Kidney tubule cell (primary cell): ENCODE measurements at places on chromosomes 1 and 21.

GRCh38 chr1:202860744-202861419 is 28.1 kb downstream of the RABIF start:
- peak; percentile 66 for DNase-seq

GRCh38 chr1:76862447-76862846 is 4.8 kb upstream of the ST6GALNAC5 start:
- peak; percentile 89 for DNase-seq

DNA sequence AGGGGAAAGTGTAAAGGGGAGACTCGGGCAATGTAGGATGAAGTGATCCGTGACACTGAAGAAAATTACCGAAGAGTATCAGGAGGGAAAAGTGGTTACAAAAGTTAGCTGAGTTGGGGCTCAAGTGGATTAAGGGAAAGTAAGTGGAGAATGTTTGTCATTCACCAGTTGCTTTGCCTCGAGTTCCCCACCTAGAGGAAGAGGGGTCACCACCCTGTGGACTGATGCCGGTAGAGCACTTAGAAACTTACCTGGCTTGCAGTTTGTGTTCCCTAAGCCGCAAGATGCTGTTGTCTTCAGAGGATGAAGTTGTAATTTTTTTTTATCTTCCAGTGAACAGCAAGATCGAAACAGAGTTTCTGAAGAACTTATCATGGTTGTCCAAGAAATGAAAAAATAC is 1.0 kb downstream of the PER3 start:
- DNase-seq, result no peak

DNA sequence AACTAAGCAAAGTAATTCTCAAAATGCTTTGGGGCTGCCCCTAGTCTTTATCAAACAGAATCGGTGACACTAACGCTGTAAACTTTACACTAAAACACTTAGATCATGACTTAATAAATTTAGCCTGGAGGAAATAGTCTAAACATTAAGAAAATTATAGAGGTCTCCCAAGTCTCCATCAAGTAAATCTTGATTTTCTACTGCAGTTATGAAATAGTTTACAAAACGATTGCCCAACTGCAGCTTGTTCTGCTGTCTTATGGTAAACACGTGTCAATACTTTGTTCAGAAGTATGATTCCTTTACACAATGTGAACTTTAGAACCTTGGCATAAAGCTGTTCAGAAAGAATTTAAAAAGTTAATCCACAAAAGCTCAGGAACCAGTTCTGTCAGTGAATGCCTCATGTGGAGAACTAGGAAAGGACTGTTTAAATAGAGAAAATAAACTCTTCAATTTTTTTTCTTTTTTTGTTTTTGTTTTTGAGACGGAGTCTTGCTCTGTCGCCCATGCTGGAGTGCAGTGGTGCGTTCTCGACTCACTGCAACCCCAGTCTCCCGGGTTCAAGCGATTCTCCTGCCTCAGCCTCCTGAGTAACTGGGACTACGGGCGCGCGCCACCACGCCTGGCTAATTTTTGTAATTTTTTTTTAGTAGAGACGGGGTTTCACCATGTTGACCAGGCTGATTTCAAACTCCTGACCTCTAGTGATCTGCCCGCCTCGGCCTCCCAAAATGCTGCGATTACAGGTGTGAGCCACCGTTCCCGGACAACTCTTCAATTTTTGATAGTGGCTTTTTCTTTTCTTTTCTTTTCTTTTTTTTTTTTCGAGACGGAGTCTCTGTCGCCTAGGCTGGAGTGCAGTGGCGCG is 1.6 kb downstream of the DDI2 start:
- no peak for DNase-seq

DNA sequence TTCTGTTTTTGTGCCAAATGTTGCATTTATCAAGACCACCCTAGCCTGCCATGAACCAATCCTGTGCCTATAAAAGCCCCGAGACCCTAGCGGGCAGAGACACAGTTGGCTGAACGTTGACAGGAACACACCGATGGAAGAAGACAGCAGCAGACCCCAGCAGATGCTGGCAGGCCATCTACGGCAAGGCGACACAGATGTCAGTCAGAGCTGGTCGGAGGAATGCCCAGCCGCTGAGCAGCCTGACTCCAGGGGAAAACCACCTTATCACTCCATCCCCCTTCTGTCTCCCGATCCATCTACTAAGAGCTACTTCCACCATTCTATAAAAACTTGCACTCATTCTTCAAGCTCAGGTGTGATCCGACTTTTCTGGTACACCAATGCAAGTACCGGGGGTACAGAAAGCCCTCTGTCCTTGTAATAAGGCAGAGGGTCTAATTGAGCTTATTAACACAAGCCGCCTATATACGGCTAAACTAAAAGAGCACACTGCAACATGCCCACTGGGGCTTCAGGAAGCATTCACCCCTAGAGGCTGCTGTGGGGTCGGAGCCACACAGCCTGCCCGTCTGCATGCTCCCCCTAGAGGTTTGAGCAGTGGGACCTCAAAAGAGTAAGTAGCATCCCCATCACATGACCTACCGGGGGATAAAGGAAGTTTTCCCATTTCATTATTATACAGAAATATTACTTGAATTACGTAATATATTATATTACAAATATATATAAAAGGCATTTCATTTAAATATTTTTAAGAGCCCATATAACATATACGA is 1156.3 kb upstream of the B3GALT2 start:
- DNase-seq, result no peak

DNA sequence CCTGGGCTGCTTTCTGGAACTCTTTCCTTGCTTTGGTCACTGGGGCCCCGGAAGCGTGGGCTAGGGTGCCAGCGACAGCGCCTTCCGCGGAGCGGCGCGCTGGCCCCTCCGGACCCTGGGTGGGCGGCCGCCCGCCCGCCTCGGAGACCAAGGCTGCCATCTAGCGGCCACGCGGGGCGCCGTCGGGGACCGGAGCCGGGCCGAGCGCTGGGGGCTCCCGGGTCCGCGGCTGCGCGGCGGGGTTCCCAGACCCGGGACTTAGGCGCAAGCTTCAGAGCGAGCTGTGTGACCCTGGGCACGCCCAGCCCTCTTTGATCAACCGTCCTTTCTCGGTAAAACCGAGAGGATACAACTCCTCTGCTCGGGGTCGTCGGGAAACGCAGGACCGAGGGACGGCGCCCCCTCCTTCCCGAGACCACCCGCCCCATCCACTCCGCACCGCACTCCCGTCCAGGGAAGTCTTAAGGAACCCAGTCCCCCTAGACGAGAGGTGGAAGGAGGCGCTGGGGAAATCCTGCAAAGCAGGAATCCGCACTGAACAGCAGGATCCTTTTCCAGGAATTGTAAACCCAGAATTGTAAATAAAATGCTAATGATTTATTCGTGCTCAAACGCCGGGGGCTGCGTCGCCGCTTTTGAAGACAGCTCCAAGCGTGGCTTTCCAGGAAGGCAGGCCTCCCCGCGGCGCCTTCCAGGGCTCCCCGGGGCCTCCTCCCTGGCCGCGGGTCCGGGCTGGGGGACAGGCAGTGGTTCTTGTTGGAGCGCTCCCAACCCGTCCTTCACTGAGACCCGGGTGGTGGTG is 41.2 kb downstream of the RRAGC start:
- DNase-seq, result no peak

GRCh38 chr1:235278233-235278914 is 49.6 kb downstream of the ARID4B start:
- no peak for DNase-seq

- no peak for DNase-seq
These were observed 15.2 kb downstream of the TNFRSF14 start for GRCh38 chr1:2571348-2571747.

DNA sequence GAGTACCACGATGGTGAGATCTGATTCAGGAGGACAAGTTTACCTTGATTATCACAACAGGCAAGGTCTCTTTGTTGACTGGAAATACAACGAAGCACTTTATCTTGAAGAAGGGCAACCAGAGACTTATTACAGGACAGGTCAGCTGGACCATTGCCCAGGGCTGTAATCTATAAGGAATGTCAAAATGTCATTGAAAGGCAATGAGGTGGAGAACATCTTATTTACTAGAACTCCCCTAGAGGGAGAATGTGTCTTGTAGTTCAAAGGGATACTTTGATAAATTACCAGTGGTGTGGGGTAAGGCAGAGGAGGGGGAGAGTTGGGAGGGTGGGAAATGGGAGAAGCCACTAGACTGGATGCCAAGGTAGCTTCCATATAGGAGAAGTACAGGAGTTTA is 212.3 kb downstream of the NCAM2 start:
- DNase-seq, result peak; percentile 34

- DNase-seq, result peak; percentile 54
These were observed 7.0 kb upstream of the C1orf146 start for GRCh38 chr1:92210701-92211100.

DNA sequence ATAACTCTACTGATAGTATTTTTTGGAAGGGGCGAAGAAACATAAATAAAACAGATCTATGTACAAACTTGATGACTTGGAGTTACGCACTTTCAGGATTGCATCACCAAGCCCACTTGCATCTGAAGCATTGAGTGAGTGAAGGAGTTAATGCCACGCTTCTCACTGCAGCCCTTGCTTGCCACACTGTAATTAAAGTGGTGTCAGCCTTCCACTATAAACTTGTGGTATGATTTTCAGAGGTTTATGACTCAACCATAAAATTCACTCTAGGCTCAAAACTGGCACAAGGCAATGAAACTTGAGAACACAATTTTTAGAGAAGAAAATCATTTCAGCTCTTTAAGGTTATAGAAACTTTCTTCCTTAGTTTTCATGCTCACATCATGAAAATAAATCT is 93.9 kb upstream of the PRMT6 start:
- no peak for DNase-seq

GRCh38 chr1:147334292-147334691 is 91.8 kb downstream of the CHD1L start:
- DNase-seq, result no peak

GRCh38 chr1:235077571-235078479 is 50.8 kb downstream of the TOMM20 start:
- peak; percentile 38 for DNase-seq

DNA sequence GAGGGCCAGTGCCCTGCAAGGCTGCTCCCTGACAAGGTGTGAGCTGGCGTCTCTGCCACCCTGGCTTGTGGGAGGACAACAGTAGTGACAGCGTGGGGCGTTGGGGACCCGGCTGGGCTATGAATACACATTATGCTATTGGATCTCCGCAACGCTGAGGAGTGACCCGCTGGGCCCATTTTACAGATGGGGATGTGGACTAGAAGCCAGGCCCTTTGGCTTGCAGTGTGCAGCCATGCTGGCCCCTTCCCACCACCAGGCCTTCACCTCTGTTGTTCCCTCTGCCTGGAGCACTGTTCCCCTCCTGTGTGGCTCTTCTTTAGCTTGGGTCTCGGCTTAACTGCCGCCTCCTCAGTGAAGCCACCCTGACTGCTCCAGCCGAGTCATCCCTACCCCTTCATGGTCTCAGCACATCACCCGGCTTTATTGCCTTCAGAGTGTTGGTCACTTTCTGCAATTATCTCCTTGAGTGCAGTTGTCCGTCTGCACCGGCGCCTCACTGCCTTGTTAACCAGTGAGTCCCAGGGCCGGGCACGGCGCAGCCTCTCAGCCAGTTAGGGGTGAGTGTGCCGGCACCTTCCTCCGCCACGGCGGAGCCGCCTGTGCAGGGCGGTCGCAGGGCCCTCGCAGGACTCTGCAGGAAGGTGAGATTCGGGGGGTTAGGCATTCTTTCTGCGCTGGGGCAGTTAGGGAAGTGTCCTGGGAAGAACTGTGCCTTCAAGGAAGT is 84.4 kb upstream of the ACTL8 start:
- no peak for DNase-seq

DNA sequence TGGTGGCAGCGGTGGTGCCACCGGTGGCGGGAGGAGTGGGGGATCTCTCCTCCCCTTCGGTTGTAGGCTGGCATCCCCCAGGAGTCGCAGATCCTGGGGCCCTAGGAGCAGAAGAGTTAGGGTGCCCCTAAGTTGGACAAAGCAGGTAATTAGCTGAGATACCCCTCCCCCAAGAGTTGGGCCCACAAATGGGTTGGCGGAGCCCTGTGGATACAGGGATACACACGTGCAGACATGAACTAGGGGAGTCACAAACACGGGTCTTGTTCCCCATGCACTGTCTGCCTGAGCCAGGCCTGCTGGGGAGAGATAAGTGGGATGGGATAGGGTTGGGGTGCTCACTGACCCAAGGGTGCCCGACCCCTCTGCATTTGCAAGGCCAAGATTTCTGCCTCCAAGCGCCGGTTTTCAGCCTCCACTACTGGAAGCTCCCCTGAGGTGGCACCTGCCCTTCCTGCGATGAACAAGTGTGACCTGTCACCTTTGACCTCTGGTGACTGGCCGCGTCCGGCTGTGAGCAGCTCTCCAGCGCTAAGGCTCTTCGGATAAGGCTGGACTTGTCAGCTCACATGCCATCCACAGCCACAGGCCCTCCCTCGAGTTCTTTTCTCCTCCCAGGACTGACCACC is 1.8 kb downstream of the CCDC17 start:
- DNase-seq, result no peak

DNA sequence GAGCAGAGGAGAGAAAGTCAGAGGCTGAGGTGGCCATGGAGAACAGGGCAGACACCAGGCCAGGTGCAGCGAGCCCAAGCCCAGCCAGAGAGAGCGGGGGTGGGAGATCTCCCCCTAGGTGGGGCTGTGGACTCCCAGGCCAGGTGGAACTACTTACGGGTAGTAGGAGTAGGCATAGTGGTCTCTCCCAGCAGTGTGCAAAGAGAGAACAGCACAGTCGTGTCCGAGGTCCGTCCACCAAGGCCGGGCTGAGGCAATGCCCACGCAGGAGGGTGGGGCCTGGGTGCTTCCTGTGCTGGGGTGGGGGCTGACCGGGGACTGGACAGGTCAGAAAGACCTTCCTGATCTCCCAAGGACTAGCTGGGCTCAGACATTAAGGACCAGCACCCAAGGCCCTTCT is 263.7 kb downstream of the PTPRU start:
- no peak for DNase-seq

- peak; percentile 92 for DNase-seq
These were observed 2.7 kb downstream of the RPRD2 start for GRCh38 chr1:150366416-150367296.

DNA sequence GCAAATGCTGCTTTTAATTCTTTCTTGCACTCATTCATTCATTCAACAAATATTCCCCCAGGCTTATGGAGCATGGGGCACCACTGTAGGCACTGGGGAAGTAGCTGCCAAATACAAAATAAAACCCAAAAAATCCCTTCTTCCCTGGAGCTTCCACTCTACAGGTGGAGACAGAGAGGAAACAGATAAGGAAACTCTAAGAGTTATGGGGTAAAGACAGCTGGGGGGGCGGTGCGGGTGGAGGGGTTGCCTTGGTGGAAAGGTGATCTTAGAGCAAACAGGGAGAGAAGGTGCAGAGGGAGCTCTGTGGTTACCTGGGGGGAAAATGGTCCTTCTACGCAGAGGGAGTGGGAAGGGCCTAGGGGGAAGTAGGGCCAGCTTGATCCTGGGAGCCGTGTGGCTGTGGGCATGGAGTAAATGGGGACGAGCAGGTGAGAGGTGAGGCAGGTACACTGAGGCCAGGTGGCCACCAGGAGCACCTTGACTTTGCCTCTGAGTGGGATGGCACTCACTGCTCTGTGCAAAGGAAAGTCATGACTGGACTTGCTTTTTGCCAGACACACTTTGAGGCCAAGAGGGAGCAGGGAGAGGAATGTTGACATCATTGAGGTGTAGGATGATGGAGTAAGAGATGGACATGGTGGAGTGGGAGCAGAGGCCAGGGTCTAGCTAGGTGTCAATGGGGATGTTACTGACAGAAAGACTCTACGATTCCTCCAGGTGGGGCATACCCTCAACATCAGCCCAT is 152.0 kb downstream of the ETS2 start:
- DNase-seq, result no peak

- DNase-seq, result peak; percentile 17
These were observed 2.2 kb downstream of the TLR5 start for GRCh38 chr1:223140611-223141405.

- DNase-seq, result no peak
These were observed 108.2 kb downstream of the GABPA start for GRCh38 chr21:25842925-25843324.

- peak; percentile 90 for DNase-seq
These were observed 210.8 kb upstream of the CACYBP start for GRCh38 chr1:174788981-174789380.
